ENCODE measurements at places on chromosomes 2 and 18.

GRCh38 chr2:83224591-83225200 is 1234.4 kb downstream of the SUCLG1 start:
- no peak for DNase-seq

- no peak for DNase-seq
Measured at GRCh38 chr18:1796636-1797035, 774.7 kb downstream of the METTL4 start.

GRCh38 chr2:64201151-64201550 is 56.9 kb upstream of the PELI1 start:
- no peak for DNase-seq

- no peak for DNase-seq
Measured at GRCh38 chr2:72936660-72937355, 19.5 kb downstream of the EMX1 start.

DNA sequence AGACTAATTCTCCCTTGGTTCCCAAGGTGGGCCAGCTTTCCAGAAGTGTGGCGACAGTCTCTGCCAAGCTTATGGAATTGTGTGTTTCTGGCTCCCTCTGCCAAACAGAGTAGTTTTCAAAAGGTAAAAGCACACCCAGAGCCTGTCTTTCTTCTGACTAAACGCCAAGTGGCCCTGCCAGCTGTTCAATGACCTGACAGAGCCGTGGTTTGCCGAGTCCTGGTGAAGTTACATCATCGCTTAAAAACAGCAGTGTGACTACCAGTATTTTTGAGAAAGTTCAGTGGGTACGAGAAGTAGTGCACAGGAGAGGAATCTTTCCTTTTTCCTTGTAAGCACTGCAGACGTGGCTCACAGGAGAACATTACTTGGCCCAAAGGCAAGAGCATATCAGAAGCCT is 1.9 kb downstream of the PER2 start:
- no peak for DNase-seq

- DNase-seq = no peak
Measured at GRCh38 chr2:18455236-18455862, 105.1 kb downstream of the RDH14 start.

DNA sequence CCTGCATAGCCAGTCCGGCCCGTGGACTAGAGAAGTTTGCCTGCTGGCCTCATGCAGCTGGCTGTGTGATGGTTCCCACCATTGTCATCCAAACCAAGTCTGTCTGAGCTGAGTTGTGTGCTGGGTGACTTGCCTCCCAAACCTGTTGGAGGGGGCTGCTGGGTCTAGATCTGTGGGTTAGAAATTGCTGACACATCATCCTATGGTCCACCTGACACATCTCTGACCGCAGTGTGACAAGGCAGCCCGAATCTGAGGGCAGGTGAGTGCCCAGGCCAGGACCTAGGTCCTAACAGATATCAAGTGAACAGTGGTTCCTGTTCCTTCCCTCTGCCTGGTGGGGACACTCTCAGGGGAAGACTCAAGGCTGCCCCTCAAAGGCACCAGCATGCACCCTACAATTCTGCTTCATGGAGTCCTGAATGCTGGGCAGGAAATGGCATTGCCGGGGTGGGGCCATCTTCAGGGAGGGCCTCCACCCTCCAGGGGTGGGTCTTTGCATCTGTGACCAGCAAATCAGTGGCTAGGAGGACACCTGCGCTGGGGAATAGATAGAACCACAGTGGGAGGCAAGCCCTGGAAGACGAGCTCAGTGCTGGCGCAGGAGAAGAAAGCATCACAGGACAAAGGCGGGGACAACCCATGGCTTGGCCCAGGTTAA is 117.9 kb upstream of the ID2 start:
- DNase-seq = no peak

GRCh38 chr2:173238385-173238784 is 116.3 kb upstream of the CDCA7 start:
- no peak for DNase-seq

GRCh38 chr2:58638256-58638805 is 397.2 kb upstream of the FANCL start:
- no peak for DNase-seq

DNA sequence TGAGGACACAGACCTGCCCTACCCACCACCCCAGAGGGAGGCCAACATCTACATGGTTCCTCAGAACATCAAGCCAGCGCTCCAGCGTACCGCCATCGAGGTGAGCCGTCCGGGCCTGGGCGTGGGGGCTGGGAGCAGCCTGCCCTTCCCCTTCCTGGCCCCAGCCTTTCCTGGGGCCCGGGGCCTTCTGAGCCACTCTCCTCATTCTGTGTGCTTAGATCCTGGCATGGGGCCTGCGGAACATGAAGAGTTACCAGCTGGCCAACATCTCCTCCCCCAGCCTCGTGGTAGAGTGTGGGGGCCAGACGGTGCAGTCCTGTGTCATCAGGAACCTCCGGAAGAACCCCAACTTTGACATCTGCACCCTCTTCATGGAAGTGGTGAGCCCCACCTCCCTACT is 157.9 kb downstream of the DYSF start:
- DNase-seq = no peak

DNA sequence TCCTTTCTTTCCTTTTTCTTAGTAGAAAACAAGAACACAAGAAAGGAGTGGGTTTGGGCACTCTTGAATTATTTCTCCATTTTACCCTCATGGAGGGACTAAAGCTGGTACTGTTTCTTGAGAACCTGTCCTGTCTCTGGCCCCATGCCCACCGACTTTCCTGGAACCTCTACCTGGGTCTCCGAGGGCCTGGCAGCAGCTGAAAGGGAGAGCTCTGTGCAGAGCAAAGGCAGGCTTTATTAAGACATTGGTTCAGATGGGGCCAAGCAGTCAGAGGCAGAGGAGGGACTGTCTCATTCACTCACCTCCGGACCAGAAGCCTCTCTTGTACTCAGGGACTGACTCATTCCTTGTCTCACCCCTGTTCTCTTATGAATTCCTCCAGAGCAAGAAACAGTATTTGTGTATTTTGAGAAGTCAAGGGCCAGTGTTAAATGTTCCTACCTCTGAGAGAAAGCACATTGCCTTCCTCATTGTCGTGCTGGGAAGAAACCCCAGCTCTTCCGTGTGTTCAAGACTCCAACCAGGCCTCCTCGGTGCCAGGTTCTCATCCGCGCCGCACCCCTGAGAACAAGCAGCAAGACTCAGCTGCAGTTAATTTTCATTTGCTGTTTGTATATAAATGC is 201.9 kb upstream of the NT5C1B start:
- no peak for DNase-seq

DNA sequence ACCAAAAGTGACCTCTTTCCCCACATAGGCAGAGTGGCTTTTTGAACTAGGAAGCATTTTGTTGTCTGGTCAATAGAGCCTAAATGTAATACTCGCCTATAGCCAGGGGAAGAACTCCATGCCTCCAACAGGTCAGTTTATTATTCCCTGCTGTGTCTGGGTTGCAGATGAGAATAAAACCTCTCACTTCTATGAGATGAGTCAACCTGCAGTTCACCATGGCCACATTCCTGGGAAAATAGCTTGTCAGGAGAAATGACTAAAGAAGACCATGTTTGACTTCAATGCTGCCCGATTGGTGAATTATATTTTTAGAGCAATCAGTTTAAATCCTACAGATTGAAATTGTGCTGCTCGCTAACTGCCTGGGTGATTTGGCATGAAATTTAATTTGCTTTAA is 46.7 kb upstream of the LRRTM1 start:
- DNase-seq = no peak

DNA sequence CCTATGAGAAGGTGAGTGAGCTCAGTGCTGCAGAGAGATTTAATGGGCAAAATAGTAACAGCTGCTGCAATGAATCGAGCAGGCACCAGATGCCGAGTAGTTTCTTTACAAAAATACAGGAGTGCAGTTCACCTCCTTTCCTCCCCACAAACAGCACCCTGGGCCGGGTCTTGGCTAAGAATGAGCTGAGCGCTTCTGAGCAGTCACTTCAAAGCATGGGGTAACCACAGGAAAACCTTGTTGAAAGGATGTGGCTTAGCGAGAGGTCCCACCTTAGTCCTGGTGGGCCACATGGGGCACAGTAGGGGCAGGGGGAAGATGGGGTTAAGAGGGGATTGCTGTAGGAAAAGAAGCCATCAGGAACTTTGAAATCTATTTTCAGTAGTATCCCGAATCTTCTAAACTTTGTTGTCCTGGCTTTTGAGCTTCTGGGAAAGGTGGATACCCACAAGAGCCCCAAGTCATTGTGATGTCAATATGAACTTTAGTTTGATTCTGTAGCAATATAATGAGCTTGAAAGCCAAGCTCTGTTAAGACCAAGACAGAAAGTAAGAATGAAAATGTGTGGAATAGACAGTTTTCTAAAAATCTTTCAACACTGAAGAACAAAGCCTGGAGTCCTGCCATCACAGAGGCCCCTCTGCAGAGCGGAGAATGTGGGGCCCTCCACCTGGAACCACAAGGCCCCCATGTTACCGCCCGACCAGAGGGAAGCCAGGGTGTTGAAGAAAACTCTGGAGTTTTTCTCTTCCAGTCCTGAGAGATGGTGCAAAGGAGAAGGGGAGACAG is 101.0 kb upstream of the ZNF236 start:
- DNase-seq = peak; percentile 16

DNA sequence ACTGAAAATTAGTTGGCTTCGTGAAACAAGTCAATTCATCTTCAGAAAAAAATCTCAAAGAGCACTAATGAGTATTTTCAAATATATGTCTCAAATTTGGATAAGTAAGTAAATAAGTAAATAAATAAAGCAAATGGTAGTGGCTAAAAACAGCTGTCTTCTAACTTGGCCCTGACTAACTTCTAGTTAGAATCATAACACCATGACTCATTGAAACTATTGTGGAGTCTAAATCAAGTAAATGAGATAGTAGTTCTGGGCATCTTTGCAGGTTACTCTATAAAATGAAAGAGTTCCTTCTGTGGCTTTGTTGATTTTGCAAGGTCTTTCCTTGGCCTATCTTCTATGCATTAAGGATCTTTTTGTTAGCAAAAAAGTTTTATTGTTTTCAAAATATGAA is 110.7 kb downstream of the SLC8A1 start:
- no peak for DNase-seq

- no peak for DNase-seq
Measured at GRCh38 chr2:26687801-26688200, 4.7 kb upstream of the KCNK3 start.

DNA sequence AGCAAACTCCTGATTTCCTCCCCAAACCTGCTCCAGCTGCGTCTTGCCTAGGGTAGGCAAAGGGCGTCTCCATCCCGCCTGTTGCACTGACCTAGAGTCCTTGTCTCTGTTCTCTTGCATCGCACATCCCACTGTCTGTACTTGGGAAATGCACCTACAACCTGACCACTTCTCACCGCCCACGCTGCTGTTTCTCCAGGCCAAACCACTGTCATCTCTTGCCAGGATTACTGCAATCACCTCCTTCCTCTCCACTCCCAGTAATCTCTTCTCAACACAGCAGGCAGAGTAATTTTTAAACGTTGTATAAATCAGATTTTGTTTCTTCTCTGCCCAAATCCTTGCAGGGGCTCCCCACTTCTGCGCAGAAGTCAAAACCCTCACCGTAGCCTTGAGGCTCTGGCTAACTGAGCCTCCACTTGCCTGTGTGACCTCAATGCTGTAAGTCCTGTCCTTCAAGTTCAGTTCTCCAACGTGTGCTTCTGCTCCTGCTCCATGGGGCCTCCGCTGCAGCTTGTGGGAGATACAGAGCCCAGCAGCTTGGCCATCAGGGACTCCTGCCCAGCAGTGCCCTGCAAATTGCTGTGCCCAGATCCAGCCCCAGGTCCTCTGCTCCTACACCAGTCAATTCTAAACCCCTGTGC is 27.7 kb upstream of the SEMA4C start:
- DNase-seq = no peak

DNA sequence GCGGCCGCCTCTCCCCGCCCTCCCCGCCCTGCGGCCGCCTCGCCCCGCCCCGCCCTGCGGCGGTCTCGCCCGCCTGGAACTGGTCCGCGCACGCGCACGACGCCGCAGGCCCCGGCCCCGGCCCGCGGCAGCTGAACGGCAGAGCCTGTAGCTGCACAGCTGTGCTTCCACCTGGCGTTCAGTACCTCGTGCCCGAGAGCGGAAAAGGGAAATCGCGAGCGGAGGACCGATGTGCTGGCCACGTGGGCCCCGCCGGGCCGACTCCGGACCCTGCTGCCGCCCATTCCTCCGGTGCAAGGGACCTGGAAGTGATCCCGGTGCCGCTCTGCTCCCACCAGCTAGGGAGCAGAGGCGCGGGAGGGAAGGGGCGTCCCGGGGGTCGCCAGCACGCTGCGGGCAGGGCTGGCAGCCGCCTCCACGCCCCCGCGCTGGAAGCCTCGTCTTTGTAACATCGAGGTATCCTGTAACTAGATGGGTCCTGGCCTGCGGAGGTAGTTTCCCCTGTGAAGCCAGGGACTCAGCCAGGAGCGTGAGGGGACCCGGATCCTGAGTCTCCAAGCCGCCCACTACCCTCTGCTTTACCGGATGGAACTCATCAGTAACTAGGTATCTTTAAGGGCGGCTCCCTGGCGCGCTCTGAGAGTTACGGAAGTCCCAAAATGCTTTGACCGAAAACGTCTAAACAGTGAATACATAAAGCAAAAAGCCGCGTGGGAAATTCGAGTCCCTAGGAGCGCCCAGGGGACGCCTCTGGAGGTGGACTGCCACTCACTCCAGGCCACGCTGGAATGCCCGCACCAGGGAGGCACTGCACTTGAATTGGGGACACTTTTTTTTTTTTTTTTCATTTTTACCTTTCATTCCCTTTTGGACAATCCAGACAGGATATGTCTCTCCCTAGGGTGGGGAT is 704 bp upstream of the ODC1 start:
- DNase-seq = peak; percentile 91

GRCh38 chr2:197927994-197928393 is 123.6 kb downstream of the PLCL1 start:
- DNase-seq = no peak

DNA sequence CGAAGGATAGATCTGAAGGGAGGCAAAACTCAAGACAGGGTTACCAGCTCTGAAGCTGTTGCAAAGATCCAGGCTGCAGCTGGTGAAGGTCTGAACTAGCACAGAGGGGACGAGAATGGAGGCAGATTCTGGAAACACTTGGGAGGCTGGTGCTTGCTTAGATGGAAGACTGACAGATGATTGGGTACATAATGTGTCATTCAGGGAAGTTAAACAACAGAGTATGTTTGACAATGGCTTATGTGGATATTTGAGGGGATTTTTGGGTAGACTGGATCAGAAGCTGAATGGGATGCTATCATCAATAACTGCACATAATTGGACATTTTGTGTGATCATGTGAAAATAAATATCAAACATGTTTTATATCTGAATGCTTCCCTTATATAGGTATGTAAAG is 2.3 kb upstream of the ZNF396 start:
- no peak for DNase-seq

GRCh38 chr2:12316476-12316875 is 400.3 kb upstream of the TRIB2 start:
- no peak for DNase-seq

- DNase-seq = no peak
Measured at GRCh38 chr2:218014706-218015585, 12.2 kb upstream of the TNS1 start.

Data from stimulated activated CD4-positive, alpha-beta T cell treated with anti-CD3 and anti-CD28 coated beads, TNF-alpha, amount 100 ng/mL, for 4 hours (primary cell).